GM12878 (cell line): ENCODE measurements at places on chromosomes 4 and X. TPM values are rescaled to one million over a fixed set of nuclear protein-coding genes. Genes with fewer than 3 reads are reported as not detected.

DNA sequence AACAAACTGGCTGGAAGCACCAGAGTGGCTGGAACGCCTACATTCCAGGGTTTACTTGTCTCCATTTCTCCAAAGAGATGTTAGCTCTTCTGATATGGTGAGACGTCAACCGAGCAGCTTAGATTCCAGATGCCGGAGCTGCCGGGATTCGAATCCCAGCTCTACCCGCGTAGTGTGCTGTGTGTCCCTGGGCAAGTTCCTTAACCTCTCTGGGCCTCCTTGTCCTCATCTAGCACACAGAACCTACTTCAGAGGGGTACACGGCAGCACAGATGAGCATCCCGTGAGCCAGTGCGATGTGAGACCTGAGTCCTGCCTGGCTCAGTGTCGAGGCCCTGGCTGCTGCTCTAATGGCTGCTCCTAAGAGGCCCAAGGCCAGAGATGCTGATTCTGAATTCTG is 60.1 kb downstream of the ABLIM2 start:
- DNase-seq: no peak

DNA sequence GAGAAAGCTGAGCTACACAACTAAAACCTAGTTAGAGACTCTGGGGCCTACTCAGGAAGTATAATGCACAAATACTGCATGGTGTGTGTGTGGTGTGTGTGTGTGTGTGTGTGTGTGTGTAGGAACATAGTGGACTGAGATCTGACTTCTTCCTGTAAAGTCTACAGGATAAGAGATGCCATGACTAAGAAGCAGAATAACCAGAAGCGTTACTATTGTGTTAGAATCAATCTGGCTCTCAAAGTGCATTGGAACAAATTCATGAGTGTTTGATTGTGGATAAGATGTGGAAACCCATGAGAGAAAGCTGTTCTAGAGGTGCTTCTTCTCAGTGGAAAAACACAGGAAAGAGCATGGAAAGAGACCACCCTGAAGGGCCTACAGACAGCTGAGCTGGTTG is 302.1 kb downstream of the INPP4B start:
- DNase-seq: no peak

DNA sequence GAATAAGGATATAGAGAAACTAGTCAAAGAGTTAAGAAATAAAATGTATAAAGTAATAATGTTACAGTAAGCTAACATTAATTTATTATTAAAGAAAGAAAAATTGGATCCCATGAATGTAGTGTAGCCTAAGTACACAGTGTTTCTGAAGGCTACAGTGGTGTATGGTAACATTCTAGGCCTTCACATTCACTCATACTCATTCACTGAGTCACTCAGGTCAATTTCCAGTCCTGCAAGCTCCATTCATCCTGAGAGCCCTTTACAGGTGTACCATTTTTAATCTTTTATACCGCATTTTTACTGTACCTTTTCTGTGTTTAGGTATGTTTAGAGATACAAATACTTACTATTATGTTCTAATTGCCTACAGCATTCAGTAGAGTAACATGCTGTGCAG is 120.6 kb upstream of the AGA start:
- DNase-seq: no peak

GRCh38 chrX:85375333-85375738 is 4.1 kb downstream of the POF1B start:
- DNase-seq: no peak

DNA sequence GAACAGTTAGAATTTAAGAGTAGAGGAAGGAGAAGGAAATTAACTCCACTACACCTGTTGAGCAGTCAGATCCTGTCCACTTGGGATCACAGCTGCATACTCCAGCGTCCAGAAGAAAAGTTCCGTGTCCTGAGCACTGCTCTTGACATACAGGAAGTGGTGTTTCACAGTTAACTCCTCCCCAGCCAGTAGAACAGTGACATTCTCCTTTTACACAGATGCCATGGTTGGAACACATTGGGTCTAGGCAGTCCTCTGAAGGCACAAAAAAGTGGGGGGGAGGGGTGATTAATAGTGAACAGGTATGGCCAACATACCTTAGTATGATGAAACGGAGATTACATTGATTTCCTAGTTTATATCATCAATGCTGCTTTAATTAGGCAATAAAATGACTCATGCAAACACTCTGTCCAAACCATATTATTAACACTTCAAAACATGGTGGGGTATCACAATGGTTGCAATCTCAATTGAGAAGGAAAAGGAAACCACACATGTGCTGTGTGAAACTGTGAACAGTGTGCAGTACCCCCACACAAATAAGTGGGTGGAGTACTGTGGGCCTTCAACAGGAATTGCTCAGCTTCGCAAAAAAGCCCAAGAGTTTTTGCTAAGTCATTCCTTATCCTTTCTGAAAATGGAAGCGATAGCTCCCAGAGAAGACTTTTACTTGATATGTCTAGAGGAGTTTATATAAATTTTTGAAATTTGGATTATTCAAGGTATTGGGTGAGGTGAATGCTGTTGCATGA is 295.6 kb downstream of the SH2D1A start:
- DNase-seq: no peak

DNA sequence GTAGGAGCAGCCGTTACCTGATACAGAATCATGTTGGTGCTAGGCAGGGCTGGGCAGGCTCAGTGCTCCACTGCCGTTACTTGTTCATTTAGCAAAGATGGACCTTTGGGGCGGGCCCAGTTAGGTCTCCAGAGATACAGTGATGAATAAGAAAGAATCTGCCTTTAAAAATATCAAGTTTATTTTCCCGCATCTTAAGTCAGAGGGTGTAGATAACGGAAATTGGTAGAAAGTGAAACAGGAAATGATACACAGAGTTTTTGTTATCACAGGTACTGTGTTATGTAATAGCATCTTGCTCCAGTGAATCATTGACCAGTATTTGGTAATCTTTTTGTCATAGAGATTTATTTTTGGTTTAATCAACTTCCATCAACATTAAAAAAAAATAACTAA is 5.5 kb downstream of the TMEM131L start:
- DNase-seq: no peak

GRCh38 chrX:56802428-56802827 is 73.4 kb downstream of the NBDY start:
- DNase-seq: no peak

ACSL1 gene
- total RNA-seq: 59.5 and 63.2 TPM in 2 replicates
